Activated effector memory CD4-positive, alpha-beta T cell treated with Interleukin-2 at 50 U/mL for 16 hours (primary cell): ENCODE measurements at places on chromosomes 4 and X.

DNA sequence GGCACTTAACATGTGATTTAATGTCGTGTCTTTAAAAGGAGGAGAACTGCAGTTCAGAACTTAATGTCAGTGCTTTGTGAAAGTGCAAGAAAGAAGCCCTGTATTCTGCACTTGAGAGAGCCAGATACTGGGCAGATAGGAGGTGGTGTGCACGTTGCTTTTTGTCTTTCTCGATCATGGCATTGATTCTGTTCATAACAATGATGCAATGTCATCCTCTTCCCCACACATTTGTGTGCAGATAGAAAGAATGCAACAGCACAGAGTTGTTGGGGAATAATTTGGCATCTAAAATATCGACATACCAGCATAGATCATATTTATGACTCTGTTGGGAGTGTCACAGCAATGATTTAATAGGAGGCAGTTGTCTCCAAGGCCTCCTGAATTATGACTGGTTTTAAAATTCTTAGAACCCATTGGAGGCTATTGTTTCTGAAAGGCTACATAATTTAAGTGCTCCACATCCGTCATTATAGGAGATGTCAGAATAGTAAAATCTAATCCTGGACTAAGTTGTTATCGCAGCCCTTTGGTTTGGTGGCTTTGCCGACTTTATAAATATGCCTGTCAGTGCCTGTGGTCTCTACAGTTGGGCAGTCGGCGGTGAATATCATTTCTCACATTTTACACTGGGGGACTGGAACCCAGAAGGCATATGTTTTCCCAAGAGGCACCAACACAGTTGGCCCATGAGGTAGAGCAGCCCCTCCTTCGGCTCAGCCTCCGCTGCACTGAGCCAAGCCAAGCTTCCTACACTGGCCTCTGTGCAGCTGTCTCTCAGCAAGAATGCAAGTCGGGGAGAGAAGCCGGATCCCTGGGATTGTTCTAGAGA is 124.9 kb downstream of the PTTG2 start:
- DNase-seq, result no peak

DNA sequence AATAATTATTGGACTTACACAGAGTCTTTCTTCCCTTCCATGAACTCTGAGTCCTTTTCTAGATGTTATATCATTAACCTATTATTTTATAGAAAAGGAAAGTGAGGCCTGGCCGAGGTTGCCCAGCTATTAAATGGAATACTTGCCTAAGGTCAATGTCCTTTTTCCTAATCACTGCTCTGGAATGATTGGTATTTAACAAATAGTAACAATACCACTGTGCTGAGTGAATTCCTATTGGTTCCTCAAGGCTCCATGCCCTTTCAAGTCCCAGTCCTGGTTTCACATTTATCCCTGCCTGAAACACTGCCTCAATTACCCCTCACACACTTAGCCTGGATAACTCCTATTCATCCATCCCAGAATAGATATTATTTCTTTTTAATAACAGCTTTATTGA is 6.2 kb downstream of the TCEAL9 start:
- DNase-seq, result no peak

DNA sequence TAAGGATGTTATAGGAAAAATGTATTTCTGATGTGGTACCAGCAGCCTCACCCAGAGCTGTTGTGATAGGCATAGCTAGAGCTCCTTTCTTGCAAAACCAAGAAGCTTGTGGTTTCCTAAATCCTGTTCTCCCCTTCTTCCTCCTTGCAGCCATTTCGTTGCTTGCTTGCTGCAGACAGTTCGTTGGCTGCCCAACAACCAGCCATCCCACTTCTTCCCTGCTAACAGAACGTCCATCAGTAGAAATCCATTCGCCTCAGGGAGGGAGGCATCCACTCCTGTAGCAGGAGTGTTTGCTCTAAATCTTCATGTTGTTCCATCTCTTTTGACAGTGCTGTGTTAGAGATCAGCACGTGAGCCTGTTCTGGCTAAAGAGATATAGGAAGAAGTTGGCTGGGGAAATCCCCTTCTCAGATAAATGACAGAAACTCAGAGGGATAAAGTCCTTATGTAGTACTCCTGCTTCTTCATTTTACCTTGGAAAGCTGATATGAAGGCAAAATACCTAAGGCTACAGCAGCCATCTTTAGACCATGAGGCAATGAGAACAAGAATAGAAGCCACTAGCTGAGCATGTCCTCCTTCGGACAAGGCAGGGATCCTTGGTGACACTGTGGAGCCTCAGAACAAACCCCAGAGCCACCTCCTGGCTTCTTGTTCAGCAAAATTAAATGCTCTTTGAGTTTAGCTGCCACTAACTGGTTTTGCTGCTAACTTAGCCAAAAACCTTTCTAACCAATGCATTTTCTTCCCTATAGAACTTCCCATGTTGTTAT is 68.4 kb upstream of the RELL1 start:
- DNase-seq, result no peak

- no peak for DNase-seq
These were observed 337.1 kb upstream of the PUDP start for GRCh38 chrX:7485061-7485460.

DNA sequence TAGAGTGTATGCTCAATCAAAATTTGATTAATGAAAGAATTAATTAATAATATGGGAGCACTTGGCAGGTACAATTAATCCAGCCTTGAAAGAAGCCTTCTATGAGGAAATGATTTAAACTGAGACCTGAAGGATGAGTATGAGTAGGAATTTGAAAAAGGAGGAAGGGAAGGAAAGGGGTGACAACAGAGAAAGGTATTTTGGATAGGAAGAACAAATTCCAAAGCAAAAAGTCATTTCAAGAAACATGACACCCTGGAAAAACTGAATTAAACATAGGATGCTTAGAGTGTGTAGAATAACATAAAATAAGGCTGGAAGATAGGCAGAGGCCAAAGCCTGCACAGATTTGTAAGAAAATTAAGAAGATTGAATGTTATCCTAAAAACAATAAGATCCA is 29.6 kb downstream of the PHOX2B start:
- no peak for DNase-seq

- DNase-seq, result no peak
These were observed 131.7 kb downstream of the REPS2 start for GRCh38 chrX:17078031-17078720.

GRCh38 chrX:12770440-12770839 is 20.8 kb upstream of the PRPS2 start:
- DNase-seq, result no peak

GRCh38 chr4:76607846-76608245 is 172.8 kb downstream of the SHROOM3 start:
- DNase-seq, result no peak

GRCh38 chr4:158814636-158815330 is 46.0 kb downstream of the FNIP2 start:
- DNase-seq, result no peak

- DNase-seq, result no peak
These were observed 9.4 kb upstream of the CDS1 start for GRCh38 chr4:84573385-84574068.

DNA sequence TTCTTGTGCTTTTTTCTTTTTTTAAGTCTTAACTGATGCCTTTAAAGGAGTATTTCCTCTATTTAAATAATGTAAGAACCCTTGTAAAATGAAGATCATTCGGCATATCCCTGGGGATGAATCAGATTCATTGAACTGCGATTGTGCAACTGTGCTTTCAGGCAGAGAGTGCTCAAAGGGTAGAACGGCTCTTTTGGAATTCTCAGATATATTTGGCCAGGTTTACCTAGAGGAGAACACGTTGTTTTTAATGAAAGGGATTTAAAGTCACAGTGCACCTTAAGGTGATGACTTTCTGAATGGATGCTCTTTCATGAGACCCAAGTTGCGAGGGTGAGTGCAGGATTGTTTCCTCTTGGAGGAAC is 51.6 kb upstream of the ELOVL6 start:
- DNase-seq, result no peak

GRCh38 chr4:155681886-155682285 is 15.2 kb downstream of the GUCY1A1 start:
- DNase-seq, result no peak

- no peak for DNase-seq
These were observed 33.8 kb downstream of the PNMA5 start for GRCh38 chrX:152960115-152960514.

GRCh38 chrX:20739038-20739745 is 472.5 kb upstream of the RPS6KA3 start:
- DNase-seq, result no peak

DNA sequence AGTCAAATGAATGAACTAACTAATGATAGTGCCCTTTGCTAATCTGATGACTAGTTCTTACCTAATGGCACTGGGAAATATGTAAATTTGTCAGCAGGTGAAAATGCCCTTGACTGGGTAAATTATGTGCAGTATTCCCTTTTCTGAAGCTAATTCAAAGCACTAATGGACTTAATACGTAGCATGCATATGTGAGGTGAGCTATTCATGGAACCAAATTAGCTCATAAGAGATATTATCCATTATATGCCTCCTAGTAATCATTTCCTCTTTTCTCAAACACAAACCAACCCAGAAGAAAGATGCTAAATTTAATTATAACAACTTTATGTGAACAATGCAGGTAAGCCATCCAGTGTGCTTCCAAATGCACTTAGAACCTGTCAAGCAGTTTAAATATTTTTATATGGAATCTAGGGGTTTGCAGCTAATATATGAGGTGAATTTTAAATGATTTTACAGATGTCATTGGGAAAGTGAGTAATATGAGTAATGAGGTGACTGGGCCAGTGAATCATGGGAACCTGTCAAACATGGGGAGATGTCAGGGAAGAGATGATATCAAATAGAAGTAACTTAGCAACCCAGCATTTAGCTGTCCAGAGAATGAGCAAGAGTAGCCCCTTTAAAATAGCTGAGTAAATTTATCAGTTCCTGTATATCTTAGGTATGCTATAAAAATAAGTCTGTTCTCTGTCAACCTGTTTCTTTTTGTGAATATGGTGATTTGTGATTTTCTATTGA is 315.0 kb downstream of the AFF2 start:
- DNase-seq, result no peak

DNA sequence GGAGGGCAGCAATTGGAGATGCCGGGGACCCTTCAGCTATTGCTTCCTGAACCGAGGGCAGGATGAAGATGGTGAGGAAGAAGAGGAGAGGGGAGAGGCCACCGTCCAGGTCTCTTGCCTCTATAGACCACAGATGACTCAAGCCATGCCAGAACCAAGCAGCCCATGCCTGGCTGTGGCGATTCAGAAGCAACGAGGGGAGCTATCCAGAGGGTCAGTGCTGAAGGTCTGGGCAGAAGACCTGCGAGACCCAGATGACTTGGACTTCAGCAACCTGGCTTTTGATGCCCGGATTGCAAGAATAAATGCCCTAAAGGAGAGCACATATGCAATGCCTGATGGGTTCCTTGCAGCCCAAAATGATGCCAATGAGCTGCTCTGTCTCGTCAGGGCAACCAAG is 70.2 kb upstream of the PRPS2 start:
- DNase-seq, result no peak

GRCh38 chr4:10185518-10186227 is 69.1 kb upstream of the WDR1 start:
- no peak for DNase-seq

- no peak for DNase-seq
These were observed 93.9 kb downstream of the PHKA2 start for GRCh38 chrX:18890049-18890381.

GRCh38 chrX:130715299-130715698 is 187.7 kb downstream of the ENOX2 start:
- no peak for DNase-seq

GRCh38 chr4:178068136-178068535 is 625.9 kb upstream of the AGA start:
- no peak for DNase-seq

- DNase-seq, result no peak
These were observed 423.9 kb upstream of the PITX2 start for GRCh38 chr4:111046811-111047210.

- no peak for DNase-seq
These were observed 197.3 kb upstream of the LNX1 start for GRCh38 chr4:53788621-53789020.

GRCh38 chr4:189443341-189443740 is 497.3 kb upstream of the FRG1 start:
- DNase-seq, result no peak

GRCh38 chr4:38598489-38598888 is 65.5 kb upstream of the KLF3 start:
- no peak for DNase-seq

- DNase-seq, result no peak
These were observed 376 bp downstream of the ABCG2 start for GRCh38 chr4:88158038-88158488.

- no peak for DNase-seq
These were observed 198.0 kb downstream of the ARHGAP24 start for GRCh38 chr4:85672959-85673358.

GRCh38 chrX:133380711-133381619 is 34.3 kb downstream of the GPC4 start:
- no peak for DNase-seq

GRCh38 chr4:167883266-167883665 is 209.1 kb upstream of the ANXA10 start:
- DNase-seq, result no peak

DNA sequence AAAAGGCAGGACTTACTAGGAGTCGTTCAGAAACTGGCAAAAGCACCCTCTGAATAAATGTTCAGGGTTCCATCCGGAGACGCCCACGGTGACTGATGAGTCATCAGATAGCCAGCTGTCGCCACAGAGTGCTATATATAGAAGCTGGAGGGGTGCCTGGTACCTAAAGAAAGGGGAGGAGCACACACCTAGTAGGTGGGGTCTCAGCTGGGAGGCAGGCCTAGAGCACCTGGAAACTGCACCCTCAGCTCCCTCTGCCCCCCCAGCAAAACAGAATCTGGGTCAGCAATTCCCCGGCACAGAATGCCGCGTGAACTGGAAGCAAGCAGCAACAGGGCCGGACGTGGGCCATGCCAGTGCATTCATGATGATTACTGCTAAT is 242.0 kb downstream of the BCOR start:
- DNase-seq, result peak; percentile 65

GRCh38 chr4:17367201-17367600 is 144.7 kb downstream of the QDPR start:
- no peak for DNase-seq

GRCh38 chrX:110795645-110796406 is at the start of gene CHRDL1:
Gene CHRDL1, minus strand, starts transcription at chrX:110795817. Its CDS starts 3,636 bp downstream, at chrX:110792181.
- no peak for DNase-seq

- no peak for DNase-seq
These were observed 1.8 kb upstream of the KDM6A start for GRCh38 chrX:44871114-44871645.

- DNase-seq, result no peak
These were observed 225.2 kb upstream of the LEF1 start for GRCh38 chr4:108393890-108394472.

DNA sequence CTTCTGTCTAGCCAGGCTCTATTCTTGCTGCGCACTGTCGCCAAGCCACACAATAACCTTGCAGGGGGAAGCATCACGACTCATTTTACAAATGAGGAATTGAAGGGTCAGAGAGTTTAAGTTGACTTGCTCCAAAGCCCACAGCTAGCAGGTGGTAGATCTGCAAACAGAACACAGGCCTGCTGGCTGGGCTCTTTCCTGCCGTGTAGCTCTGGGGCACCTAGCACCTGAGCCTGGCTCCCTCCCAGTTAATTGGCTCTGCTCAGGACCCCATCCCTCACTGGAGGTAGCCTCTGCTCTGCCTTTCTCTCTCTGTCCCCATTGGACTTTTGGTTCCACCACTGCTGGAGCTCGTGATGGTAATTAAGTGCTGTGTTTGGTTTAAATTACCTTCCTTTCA is 98.5 kb downstream of the NSUN7 start:
- no peak for DNase-seq
